Stimulated activated CD4-positive, alpha-beta T cell treated with anti-CD3 and anti-CD28 coated beads, Interleukin-1b, Interleukin-23, amount 100 ng/mL, for 24 hours (primary cell): ENCODE measurements at places on chromosomes 11 and 22.

DNA sequence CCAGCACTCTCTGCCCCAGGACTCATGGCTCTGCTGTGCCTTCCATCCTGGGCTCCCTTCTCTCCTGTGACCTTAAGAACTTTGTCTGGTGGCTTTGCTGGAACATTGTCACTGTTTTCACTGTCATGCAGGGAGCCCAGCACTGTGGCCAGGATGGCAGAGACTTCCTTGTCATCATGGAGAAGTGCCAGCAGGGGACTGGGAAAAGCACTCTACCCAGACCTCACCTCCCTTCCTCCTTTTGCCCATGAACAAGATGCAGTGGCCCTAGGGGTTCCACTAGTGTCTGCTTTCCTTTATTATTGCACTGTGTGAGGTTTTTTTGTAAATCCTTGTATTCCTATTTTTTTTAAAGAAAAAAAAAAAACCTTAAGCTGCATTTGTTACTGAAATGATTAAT lies 2.9 kb upstream of the TTC36 start:
- DNase-seq, result no peak

DNA sequence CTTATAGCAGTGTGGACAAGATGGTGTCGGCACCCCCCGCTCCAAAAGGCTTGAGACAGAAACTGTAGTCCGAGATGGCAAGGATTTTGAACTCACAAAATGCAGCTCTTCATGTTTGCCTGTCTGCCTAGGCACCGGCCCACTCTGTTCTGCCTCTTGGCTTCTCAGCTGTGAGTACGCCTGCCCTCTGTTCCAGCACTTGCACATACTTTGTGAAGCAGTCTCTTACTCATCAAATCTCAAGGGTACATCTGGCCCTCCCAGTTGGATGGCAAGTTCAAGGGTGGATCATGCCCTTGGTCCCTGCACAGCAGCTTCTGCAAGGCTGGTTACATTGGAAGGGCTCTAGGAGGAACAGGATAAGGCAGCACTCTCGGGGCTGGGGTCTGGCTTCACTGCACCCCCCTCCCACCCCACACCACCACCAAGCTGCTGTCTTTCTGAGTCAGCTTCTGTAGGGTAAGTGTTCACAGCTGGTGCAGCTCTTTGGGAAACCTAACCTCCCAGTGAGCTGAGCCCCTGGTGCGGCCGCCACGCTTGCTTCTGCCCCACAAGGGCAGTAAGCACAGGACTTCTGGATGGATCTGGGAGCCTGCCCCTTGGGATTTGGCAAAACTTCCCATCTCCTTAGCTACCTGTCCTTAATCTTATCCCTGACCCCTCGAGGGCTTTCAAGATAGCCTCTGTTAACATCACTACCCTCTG lies 37.2 kb downstream of the FAM83F start:
- no peak for DNase-seq

DNA sequence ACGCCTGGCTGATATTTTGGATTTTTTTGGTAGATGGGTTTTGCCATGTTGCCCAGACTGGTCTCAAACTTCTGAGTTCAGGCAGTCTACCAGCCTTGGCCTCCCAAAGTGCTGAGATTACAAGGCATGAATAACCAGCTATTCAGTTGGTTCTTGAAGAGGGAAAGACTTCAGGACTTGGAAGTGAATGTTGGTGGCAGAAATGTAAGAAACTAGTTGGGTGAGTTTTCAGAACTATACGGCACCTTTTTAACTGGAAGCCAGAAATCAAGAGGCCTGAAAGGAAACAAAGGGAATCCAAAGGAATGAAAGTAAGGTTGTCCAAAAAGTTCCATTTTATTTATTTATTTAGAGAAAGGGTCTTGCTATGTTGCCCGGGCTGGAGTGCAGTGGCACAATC lies 2.9 kb downstream of the POGLUT3 start:
- no peak for DNase-seq

GRCh38 chr22:32926600-32926999 lies 125.1 kb downstream of the TIMP3 start:
- no peak for DNase-seq

GRCh38 chr11:126268361-126268707 lies 361 bp downstream of the SRPRA start:
- no peak for DNase-seq

GRCh38 chr11:1412377-1413095 lies 22.8 kb downstream of the BRSK2 start:
- no peak for DNase-seq

DNA sequence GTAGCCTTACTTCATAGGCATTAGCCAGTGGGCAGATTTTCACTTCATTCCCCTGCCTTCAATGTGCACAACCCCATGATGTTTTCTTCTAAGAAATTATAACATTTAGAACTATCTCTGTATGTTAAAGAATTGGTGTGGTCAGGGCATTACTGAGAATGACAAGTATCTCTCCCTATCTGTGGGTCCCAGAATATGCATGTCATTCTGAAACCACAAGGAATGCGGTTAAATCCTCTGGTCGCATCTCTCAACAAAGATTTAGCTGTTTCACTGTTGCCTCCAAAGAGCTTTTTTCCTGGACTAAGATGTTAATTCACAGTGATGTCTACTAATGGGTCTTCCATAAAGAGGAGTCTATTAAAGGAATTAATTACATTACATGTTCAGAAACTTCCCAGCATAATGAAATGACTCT lies 62.7 kb downstream of the LIF start:
- DNase-seq, result no peak

- DNase-seq, result no peak
These were observed 472.6 kb downstream of the NELL1 start for GRCh38 chr11:21142007-21142406.

DNA sequence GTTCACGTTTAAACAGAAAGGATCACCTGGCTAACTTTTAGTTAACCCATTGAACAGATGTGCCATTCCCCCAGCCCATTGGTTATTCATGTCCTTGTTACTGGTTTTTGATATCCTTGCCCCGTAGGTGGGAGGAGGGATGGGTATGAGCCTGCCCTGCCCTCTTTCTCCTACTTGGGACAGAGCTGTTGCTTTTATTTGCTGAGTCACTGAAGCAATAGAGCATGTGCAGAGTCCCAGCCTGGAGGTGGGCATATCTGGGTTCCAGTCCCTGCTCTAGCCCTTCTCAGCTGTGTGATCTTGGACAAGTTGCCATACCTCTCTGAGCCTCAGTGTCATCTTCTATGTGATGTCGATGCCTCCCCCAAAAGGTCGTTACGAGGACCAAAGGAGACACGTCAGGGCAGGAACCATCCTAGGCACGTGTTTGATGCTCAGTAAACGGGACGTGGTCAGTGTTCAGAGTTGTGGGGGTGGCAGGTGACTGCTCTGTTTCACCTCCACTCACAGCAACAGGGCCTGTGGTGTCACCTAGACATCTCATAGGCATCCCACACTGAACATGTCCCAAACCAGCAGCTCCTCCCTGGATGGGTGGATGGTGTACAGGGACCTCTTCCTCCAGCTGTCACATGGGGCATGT lies 61.0 kb downstream of the BMAL1 start:
- DNase-seq, result no peak

GRCh38 chr11:92413757-92414513 lies 189.3 kb downstream of the FAT3 start:
- no peak for DNase-seq

GRCh38 chr11:82864268-82864667 lies 36.0 kb downstream of the PRCP start:
- no peak for DNase-seq

DNA sequence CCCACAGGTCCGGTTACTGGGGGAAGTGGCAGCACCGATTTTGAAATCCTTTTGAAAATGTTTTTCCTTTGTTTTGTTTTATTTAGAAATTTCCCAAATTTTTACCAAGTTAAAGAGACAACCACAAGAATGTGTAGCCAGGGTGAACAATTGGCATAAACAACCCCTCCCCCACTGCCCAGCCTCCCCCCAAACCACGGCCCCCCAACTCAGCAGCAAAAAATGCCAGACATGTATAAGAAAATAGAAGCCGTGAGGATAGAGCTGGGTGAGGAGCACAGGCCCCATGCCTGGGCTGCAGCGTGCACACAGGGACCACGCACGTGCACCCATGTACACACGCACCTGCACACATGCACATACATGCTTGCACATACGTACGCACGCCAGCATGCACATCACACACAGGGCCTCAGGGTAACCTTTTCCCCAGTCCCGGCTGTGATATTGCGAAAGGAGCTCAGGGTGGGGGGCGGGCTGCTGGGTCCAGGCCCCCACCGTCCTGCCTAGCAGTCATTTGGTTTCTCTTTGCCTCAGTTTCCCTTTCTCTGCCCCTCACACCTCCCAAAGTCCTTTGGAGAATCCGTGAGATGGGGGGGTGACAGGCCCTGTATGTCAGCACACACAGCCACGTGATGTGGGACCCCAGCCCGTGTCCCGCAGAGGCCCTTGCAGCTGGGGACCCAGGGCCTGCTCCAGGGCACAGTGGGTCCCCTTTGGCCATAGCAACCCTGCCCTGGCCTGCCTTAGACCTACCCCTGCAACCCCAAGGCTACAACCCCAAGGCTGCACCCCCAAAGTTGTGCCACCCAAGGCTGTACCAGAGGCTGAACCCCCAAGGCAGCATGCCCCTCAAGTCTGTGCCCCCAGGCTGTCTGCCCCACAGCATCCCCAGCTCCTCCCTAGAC lies 42.9 kb downstream of the IGF2 start:
- DNase-seq, result no peak

- no peak for DNase-seq
These were observed 839 bp downstream of the CEP164 start for GRCh38 chr11:117328375-117329010.

DNA sequence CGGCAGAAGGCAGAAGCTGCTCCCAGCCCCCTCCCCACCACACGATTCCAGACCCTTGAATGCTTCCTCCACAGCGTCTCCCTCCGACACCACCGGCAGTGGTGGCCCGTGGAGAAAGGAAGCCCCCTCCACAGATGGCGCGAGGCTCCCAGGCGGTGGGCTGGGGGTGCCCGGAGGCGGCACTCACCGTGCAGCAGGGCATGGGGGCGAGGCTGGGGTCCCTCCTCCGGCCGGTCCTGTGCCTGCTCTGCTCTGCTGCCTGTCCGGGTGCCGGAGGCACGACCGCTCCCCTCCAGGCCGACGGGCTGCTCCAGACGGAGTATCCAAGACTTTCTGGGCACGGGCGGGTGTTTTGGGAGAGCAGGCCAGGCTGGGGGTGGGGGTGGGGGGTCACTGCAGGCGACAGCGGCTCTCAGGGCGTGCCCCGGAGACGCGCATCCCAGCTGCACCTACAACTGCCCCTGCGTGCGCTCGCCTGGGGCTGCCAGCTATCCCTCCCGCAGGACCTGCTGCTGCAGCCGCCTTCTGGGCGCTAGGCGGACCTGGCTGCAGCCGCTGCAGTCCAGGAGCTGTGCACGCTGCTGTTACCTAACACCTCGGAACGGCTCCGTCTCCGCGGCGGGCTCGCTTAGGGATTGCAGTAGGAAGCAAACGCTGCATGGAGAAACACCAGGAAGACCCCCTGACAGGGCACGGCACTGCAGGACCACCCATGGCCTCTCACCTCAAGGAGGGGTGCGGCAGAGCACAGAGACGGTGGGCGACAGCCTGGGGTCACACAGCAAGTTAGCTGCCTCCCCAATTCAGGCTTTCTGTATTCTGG lies 15.2 kb downstream of the MRGPRG start:
- DNase-seq, result no peak

DNA sequence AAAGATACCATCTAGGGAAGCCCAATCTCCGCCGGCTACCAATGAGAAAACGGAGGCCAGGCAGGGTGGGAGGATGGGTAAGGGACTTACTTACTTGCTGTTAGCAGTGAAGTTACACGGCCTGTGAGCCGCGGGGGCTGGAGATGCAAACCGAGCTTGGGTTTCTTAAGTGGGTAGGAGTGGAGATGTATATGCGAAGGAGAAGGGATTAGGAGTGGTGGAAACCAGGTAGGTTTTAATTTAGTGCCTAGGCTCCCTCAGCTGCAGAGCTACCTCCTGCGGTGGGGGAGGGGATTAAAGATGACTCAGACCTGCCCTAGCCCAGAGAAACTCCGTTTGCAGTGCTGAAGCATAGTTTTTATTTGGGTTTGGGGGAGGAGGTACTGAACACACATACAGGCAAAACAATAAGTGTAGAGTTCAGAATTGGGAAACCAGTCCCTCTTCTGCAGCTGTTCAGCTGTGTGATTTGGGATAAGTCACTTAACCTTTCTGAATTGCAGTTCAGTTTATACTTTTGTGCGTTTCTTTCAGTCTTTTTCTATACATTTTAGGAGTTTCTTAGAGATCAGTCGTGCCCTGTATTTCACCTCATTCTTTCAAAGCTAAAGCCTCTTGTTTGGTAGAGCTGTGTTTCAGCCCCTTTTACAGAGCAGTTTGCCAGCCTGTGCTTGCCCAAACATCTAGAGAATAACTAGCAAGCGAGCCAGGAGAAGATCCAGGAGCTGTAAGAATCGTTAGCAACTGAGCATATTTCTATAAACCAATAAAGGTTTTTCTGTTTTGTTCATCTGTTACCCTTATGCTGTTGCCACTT lies 596 bp upstream of the TNRC6B start:
- peak; percentile 43 for DNase-seq

GRCh38 chr11:14908214-14908880 lies 16.3 kb upstream of the CYP2R1 start:
- DNase-seq, result no peak

GRCh38 chr11:75583718-75584658 lies 21.9 kb downstream of the SERPINH1 start:
- no peak for DNase-seq

DNA sequence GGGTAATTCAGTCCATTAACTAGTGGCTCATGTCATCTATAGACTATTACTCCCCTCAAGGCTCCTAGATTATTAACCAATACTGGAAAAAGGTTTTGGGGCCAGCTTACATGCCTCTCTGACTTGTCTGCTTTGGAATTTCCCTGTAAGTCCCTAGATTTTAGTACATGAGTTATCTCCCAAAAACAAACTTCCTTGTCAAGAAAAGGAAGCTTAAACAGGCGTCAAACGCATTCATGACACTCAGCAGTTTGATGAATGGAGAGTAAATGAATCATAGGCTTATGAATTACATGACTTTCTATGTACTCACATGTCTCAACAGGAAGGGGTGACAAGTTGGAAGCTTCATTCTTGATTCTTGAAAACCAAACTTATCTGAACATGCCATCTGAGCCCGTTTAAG lies 70.8 kb downstream of the BLID start:
- DNase-seq, result no peak

DNA sequence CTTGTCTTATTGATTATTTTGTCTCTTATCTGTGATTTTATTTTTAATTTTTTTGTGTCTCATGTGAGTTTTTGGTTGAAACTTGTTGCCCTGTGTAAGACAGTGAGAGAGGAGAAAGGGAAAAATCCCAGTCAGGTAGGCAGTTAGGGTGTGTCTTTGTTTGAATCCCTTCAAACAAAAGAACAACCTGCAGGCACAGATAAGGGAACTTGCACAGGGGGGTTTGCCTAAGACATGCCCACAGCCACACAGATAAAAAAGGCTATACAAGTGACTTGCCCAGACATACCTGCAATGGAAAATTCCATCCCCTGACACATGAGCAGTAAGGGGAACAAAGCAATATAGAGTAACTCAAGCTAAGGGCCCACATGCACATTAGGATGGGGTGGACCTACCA lies 127.8 kb upstream of the PLET1 start:
- no peak for DNase-seq

- no peak for DNase-seq
These were observed 1.4 kb upstream of the PHOX2A start for GRCh38 chr11:72245263-72245816.
